Cardiac septum (tissue), 1 donor: ENCODE measurements at places on chromosomes 16 and 17.

DNA sequence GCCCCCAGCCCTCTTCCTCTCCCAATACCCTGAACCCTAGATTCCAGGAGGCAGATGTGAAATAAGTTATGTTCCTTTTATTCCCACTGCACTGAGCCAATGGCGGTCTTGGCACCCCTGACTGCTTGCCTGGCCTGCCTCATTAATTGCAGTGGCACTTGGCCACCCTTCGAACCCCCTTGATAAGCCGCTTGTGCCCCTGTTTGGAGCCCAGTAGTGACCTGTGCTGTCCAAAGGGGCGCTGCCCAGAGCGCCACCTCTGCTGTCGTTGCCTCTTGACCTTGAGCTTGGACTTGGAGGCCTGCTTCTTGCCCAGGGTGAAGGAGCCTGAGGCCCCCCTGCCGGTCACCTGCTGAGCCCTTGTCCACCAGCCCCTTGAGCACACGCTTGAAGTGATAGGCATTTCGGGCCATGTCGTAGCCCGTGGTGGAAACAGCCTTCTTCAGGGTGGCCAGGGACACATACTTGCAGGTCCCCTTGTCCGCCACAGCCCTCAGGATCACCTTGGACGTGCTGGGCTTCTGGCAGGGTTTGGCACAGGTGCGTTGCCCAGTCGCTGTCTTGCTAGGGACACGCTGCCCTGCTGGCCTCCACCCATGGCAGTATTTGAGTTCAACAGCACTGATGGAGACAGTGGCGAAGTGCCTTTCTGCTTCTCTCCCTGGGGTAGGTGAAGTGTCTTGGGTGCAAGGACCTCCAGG, 5.7 kb downstream of the SGCA start:
- DNase-seq: no peak

DNA sequence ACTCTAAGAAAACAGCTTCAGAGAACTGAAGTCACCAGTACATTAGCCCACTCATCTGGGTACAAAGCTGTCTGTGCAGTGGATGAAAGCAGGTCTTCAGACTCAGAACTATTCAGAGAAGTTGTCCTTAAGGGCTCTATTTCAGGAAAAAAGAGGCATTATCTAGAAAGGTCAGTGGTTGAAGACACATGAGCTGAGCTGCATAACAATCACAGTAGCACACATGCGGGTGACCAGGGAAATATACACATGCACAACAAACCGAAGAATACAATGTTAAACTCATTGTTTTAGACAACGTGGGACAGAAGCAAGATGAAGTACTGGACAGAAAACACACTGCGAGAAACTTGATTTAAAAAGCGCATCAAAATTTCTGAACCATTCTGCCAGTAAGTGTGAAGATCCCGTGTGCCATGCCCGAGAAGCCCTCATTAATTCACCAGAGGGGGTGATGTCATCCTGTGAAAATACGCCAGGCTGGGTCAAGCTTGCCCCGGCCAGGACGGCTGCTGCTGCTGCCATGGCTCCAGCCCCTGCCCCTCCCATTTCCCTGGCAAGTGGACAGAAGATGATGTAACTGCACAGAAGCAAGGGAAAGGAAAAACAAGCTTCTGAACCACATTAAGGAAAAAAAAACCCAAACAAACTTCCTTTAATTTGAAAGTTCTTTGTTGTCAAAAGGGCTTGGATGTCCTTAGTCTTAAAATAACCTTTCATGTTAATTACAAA, 10.1 kb downstream of the DYNC1LI2 start:
- DNase-seq: peak; percentile 93

GRCh38 chr16:57276596-57276995, 7.9 kb downstream of the PLLP start:
- no peak for DNase-seq

DNA sequence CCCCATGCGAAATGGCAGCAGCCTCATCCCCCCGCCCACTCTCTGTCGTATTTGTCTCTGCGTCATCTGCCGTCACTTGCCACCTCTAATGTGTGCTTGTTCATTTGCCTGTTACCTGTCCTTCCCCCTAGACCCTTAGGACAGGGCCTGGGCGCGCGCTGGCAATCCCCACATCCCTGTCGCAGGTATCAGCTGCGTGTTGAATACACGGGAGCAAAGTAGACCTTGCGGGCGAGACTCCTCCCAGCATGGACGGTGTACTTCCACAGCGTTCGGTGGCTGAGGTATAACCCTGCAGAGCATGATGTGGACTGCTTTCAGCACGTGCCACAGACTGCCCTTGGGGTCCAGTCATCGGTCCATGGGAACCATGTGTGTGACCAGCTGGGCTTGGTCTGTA, 170.1 kb upstream of the CHMP6 start:
- peak; percentile 1 for DNase-seq

DNA sequence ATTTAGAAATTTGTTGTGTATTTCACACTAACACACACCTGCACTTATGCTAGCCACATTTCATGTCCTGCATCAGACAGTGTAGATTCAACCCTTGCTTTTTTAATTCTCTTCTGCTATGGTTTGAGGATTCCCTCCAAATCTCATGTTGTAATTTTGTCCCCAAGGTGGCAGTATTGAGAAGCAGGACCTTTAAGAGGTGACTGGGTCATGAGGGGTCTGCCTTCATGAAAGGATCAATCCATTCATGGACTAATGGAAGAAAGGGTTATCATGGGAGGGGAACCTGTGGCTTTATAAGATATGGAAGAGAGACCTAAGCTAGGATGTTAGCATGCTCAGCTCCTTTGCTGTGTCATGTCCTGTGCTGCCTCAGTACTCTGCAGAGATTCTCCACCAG, 1032.2 kb downstream of the CDH11 start:
- DNase-seq: no peak

DNA sequence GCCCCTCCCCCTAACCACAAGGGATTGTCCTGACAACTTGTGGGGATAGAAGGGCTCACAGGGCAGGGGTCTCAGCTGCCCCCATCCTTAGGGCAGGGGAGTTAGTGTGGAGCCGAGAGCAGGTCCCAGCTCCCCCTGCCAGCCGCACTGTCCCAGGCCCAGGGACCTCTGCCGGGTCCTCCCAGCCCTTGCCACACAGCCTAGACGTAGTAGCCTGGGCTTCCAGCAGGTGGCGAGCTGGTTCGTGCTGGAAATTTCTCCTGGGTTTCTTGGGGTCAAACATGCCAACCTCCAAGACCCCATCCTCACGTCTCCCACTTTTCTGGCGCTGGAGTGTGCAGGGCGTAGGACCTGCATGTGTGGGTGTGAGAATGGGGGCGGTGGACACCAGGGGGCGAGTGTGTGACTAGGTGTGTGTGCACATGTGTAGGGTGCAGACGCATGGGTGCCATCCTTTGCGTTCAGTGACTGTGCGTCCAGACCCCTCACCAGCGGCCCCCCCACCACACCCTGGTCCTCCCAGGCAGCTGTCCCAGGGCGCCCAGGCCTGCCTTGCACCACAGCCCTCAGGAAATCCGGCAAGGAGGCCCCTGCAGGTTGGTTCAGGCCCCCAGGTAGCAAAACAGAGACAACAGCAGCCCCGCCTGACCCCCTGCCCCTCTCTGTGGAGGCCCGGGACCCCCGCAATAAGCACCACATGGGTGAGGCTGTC, 29.5 kb downstream of the SBK1 start:
- DNase-seq: no peak

DNA sequence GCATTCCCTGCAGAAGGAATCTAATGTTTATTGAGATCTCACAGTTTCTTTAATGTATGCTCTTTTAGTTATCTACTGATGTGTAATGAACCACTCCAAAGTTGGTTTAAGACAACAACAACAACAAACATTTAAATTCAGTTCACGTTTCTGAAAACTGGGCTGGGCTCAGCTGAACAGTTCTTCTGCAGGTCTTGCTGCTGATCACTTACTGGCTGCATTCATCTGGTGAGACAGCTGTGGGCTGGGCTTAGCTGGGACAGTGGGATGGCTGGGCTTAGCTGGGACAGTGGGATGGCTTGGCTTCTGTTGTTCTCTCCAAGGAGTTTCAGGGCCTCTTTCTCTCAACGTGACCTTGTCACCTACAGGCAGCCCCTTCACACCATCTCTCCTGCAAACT, 544.3 kb upstream of the CDH5 start:
- no peak for DNase-seq

DNA sequence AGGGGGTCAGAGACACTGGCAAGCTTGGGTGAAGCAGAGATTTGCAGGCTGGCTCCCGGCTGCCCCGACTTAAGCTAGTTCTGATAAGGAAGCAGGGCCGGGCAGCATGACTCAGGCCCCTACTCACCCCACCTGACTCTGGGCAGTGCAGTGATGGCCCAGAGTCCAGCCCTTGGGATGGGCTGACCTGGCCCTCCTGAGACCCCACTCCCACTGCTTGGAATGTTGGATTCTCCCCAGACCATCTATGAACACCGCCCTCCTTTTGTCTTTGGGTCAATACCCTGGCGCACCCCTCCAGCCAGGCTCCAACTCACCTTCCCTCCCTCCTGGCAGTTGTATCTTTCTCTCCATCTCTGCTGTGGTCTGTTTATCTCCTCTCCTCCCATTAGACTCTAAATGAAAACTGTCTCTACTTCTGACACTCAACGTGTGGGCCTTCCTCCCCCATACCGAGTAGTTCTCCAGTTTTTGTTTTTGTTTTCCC, 21.0 kb downstream of the LGALS3BP start:
- DNase-seq: no peak

- peak; percentile 70 for DNase-seq
Measured at GRCh38 chr17:49993423-49994060, 1.5 kb downstream of the DLX3 start.

DNA sequence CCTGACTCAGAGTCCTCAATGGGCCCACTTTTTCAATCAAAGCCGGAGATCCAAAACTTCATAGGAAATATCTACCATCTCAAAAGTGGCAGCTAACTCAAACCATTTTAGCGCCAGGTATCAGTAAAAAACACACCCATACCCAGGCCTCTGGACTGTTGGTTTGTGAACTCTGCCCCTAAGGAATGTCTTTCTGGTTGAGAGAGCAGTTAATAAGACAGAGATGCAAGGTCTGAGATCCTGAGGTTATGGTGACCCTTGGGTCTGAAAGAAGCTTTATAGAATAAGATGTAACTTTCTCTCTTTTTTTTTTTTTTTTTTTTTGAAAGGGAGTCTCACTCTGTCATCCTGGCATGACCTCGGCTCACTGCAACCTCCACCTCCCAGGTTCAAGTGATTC, 350.5 kb downstream of the SOX9 start:
- DNase-seq: no peak

DNA sequence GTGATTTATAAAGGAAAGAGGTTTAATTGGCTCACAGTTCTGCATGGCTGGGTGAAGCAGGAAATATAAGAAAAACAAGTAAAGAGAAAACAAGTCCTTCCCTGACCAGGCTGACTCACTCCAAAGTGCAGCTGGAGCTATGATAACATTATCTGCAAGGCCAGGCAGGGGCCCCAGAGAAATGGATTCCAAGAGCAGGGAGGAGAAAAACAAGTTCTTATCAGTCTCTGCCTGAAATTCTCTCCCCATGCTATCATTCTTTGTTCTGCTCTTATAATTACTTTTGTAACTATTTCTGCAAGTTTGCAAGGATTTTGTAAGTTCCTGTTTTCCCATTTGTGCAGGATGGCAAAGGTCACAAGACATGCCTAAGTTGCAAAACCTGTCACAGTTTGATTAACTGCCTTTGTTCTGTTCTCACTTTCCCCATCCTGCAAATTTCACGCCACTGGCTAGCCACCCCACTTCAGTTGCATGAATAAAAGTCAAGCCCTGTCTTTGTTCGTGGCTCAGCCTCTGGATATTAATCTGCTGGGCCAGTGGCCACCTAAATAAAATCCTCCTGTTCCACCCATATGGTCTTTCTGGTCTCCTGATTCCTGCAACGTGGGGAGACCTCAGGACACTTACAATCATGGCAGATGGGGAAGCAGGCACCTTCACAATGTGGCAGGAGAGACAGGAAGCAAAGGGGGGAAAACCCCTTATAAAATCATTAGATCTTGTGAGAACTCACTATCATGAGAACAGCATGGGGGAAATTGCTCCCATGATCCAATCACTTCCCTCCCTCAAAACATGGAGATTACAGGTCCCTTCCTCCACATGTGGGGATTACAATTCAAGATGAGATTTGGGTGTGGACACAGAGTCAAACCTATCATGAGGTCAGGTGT, 13.1 kb downstream of the ABCA9 start:
- no peak for DNase-seq

GRCh38 chr17:46942441-46943217, 19.7 kb downstream of the GOSR2 start:
- DNase-seq: no peak

GRCh38 chr17:59373882-59374495, 42.5 kb downstream of the YPEL2 start:
- no peak for DNase-seq

- peak; percentile 49 for DNase-seq
Measured at GRCh38 chr17:39755554-39756379, 18.0 kb downstream of the GRB7 start.

GRCh38 chr17:29568331-29569244, at the start of gene TP53I13:
Gene TP53I13 (plus strand): TSS chr17:29568701. CDS start chr17:29568759, 58 bp downstream.
- peak; percentile 93 for DNase-seq

DNA sequence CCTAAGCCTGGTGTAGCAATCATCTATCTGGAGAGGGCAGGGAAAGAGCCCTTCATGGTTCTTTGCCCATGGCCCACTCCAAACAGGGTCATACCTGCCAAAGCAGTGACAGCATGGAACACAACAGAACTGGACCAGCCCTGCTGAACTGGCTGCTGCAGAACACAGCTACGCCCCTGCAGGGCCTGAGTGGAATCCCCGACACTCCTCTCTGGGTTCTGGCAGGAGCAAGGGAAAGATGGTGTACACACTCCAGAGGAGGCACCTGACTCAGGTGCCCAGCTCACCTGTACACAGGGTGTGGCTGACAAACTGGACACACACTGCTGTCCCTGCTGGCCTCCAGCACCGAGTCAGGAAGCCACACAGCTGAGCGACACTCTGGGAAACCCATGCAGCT, 19.8 kb downstream of the MIEF2 start:
- DNase-seq: no peak

GRCh38 chr16:27452569-27453493, 50.9 kb downstream of the IL21R start:
- DNase-seq: no peak

- no peak for DNase-seq
Measured at GRCh38 chr16:11187522-11188023, 68.4 kb downstream of the SOCS1 start.

DNA sequence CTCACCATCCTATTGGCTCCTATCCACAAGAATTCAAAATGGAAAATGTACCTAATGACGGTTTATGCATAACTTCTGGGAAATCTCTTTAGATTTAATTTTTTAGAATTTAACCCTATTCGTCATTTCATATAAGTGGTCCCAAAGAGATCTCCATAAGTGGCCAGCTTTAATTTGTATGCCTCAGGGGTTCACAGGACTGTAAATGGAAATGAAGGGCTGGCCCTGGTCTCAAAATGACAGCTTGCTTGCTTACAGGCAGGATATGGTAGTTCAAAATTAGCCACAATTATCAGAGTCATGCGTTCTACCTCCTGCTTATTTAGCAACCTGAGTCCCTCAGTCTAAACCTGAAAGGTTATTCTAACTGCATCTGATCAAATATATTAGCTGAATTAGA, 6.6 kb upstream of the NACA2 start:
- no peak for DNase-seq

- no peak for DNase-seq
Measured at GRCh38 chr17:4555873-4556759, 932 bp upstream of the MYBBP1A start.

- no peak for DNase-seq
Measured at GRCh38 chr16:77599793-77600415, 122.4 kb upstream of the NUDT7 start.

GRCh38 chr17:58083491-58084316, 485 bp downstream of the DYNLL2 start:
- DNase-seq: peak; percentile 85

GRCh38 chr16:88430524-88431446, 22.3 kb upstream of the ZFPM1 start:
- no peak for DNase-seq

GRCh38 chr17:42979511-42980273, at the start of gene PTGES3L:
Gene PTGES3L (minus strand): TSS chr17:42980080. CDS start chr17:42980053, 27 bp downstream.
- peak; percentile 84 for DNase-seq
